ENCODE measurements at places on chromosomes 4 and X.

GRCh38 chr4:175440786-175441185, 371.3 kb downstream of the GPM6A start:
- no peak for DNase-seq

DNA sequence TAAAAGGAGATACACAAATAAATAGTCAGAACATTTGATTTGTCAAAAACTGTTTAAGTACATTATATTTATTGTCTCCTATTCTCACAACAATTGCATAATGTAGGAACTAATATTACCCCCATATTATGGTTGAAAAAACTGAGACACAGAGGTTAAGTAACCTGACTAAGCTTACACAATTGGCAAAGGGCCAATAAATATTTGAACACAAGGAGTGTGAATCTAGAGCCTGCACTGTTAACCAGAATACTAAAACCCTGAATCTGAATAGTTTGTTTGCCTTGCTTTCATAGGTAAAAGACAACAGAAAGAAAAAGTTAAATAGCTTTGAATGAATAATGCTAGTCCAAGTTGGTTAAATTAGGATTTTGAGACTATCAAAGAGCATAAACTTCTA, 55.2 kb downstream of the IL13RA2 start:
- no peak for DNase-seq

DNA sequence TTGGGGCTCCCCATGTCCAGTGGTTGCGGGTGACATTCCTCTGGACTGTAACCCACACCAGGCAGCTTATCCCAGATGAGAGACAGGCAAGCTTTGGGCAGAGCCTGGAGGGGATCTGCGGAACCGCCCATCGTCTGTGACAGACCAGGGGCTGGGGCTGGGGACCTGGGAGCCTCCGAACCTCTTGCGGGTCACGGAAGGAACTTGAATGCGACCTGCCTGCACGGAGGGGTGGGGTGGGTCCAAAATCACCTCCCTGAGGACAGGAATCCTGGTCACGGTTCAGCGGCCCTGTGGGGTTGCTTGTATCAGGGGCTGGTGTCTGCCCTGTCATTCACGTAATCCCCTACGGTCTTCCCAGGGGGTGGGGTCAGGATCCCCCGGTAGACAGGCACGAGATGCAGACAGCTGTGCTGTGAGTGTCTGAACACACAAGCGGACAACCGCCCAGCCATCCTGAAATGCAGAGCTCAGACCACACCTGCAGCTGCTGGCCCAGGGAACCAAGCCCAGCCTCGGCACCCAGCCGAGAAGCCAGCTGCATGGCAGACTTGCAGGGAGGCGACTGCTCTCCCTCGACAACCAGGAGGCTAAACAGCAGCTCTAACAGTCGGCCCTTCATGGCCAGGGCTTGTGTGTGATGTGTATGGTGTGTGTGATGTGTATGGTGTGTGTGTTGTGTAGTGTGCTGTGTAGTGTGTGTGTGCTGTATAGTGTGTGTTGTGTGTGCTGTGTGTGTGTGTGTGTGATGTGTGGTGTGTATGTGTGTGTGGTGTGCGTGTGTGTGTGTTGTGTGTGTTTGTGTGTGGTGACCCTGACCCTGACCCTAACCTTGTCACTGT, 105.9 kb upstream of the ADRA2C start:
- DNase-seq, result no peak

DNA sequence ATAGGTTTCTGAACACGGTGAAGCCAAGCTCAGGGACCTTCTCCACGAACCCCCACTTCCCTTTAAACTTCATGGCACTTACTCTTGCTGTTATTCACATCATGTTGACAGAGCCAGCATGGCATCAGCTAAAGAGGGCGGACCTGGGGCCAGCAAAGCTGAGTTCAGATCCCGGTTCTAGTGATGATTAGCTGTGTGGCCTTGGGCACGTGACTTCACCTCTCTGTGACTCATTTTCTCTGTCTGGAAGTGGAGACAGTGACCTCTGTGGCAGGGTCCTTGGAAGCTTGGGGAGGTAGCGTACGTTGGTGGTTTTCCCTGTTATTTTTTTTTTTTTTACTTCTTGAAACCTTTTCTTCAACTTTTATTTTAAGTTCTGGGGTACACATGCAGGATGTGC, 13.4 kb downstream of the EVC start:
- no peak for DNase-seq

GRCh38 chr4:89800527-89801103, 36.3 kb downstream of the SNCA start:
- no peak for DNase-seq

DNA sequence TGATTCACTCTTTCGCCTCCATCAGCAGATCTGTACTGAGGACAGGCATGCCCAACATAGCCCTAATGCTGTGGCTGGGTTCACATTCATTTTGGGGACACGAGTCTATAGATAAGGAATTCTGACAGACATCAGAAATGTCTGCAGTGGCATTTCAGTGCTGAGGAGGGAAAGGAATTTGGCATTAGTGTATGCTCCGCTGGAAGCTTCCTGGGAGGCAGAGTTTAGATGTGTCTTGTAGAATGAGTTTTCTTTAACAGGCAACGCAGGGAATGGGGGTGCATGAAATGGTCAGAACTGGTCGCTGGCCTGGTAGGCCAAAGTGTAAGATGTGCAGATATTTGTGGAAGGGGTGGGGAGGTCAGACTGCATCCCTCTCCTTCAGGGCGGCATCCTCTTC, 43.5 kb upstream of the ZNF518B start:
- DNase-seq, result no peak

DNA sequence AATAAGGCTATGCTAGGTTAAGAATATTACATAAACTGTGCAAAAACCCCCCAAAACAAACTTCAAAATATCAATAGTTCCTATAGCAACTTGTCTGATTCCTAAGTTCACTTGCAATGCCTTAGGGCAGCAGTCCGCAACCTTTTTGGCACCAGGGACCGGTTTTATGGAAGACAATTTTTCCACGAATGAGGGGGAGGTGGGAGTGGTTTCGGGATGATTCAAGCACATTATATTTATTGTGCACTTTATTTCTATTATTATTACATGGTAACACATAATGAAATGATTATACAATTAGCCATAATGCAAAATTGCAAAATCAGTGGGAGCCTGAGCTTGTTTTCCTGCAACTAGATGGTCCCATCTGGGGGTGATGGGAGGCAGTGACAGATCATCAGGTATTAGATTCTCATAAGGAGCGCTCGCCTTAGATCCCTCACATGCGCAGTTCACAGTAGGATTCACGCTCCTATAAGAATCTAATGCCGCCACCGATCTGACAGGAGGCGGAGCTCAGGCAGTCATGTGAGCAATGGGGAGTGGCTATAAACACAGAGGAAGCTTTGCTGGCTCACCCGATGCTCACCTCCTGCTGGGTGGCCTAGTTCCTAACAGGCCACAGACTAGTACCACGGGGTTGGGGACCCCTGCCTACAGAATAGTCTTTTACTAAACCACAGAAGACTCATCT, 39.7 kb downstream of the ACOX3 start:
- no peak for DNase-seq

- DNase-seq, result no peak
These were observed 29.0 kb downstream of the REELD1 start for GRCh38 chr4:146243141-146243882.

- no peak for DNase-seq
These were observed 341.0 kb downstream of the NAP1L3 start for GRCh38 chrX:93332329-93332728.

DNA sequence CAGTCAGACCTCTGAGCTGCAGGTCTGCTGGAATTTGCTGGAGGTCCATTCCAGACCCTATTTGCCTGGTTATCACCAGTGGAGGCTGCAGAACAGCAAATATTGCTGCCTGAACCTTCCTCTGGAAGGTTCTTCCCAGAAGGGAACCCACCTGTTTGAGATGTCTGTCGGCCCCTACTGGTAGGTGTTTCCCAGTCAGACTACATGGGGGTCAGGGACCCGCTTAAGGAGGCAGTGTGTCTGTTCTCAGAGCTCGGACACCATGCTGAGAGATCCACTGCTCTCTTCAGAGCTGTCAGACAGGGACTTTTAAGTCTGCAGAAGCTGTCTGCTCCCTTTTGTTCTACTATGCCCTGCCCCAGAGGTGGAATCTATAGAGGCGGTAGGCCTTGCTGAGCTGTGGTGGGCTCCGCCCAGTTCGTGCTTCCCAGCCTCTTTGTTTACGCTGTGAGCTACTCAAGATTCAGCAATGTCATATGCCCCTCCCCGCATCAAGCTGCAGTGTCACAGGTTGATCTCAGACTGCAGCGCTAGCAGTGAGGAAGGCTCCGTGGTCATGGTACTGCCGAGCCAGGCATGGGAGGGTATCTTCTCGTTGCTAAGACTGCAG, 44.1 kb upstream of the KDR start:
- no peak for DNase-seq

DNA sequence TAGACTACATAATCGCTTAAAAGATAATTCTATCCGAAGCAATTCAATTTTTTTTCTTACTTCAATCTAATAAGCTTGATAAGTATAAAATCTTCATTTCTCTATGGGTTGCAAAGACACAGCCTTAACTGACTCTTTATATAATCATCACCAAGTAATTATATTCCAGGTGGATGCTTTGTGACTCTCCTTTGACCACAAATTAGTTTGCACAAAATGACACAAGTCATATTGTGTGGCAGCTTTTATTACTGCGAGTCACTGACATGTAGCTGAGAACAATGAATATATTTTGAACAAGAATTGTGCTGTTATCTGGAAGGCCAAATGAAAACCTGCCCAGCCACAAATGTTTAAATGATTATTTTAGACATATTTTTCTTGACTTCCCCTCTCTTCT, 1727.8 kb downstream of the ARAP2 start:
- no peak for DNase-seq

GRCh38 chrX:153989973-153990655, 17.6 kb downstream of the TMEM187 start:
- no peak for DNase-seq

DNA sequence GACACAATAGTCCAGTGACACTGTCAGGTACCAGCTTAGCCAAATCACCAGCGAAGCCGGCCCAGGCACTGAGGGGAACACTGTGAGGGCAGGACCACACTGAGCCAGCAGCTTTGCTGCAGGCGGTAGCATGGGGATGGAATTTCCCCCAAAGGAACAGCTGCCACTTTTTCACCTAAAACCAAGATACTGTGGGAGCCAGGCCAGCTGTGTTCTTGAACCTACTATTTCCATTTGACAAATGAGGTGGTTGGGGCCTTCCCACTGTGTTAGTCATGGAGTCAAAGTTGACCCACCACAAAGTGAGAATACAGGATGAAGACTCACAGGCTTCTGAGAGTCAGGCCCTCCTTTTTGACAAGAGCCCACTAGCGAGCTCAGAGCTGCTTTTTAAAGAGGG, 70.7 kb upstream of the SH3RF1 start:
- DNase-seq, result no peak

DNA sequence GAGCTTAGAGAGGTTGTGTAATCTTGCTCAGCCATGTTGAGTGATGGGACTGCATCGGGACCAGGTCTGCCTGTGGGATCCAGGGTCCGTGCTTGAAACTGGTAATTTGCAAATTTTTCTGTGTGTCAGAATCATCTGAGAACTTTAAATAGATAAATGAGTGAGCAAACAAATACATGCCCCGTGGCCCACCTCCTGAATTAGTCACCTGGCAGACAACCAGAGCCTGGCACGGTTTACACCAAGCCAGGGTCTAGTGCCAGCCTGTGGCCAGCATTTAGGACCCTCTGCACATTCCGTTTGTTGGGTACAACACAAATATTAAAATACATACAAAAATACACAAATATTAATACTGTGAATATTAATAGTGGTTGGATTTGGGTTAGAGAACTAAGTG, 90.6 kb upstream of the STOX2 start:
- DNase-seq, result no peak

DNA sequence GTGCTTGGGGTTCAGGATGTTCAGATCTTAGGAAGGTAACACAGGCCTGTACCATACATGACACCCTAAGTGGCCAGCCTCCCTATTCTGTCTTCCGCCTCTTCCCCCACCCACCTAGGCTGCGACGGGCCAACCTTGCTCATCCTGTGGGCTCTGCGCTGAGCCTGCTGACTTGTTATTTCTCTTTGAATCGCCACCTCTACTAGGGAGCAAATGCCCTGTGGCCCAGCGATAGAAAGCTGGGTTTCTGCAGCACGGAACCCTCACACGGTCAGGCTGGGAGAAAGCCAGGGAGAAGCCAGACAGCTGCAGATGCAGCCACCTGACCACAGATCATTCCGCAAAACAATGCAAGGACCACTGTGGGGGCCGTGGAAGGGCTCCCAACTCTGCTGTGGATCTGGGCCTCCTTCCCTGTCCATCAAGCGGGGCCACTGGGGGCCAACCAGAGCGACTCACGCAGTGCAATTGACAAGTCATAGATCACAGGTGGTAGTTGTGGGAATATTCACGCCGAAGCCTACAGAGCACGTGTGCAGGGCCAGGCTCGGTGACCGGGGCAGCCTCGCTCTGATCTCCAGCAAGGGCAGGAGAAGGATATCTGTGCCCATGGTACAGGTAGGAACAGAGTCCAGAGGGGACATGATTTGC, 227.5 kb downstream of the AFAP1 start:
- no peak for DNase-seq

DNA sequence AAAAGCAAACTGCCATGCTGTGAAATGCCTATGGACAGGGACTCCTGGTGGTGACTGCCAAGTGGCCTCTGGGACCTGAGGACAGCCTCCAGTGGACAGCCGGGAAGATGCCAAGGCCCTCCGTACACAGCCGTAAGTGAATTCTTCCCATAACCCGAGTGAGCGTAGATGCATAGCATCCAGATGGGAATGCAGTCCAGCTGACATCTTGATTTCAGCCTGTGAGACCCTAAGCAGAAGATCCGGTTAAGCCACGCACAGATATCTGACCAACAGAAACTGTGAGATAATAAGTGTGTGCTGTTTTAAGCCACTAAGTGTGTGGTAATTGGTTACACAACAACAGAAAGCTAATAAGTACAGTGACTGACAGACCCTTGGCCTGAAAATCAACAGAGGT, 55.9 kb downstream of the TMEM156 start:
- DNase-seq, result no peak

DNA sequence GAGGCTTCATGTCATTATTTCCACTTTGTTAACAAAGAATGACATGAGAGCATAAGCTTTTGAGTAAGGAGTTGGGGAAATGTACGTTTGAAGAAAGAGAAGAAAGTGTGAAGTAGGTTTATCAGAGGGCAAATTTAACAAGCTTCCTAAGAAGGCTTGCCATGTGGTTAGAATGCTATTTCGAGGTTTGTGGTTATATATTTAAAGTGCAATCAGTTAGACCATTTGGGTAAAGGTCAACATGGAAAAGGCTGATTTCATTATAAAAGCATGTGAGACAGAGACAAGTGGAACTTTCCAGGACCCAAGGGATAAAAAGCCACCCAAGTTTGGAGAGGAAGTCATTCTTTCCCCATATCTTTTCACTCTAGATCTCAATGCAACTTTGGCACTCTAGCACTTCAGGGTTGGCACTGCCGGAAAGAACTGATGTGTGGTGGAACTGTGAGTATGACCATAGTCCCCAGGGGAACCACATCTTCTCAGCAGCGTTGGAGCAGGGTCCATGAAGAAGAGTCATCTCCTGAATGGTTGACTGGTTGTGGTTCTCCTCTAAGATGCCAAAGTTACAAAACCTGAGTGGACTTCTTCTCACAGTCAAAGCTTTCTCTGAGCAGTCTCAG, 529.9 kb downstream of the MID1IP1 start:
- DNase-seq, result no peak

All from vagina (tissue), 2 donors.